ENCODE measurements at places on chromosomes 16 and 17.

DNA sequence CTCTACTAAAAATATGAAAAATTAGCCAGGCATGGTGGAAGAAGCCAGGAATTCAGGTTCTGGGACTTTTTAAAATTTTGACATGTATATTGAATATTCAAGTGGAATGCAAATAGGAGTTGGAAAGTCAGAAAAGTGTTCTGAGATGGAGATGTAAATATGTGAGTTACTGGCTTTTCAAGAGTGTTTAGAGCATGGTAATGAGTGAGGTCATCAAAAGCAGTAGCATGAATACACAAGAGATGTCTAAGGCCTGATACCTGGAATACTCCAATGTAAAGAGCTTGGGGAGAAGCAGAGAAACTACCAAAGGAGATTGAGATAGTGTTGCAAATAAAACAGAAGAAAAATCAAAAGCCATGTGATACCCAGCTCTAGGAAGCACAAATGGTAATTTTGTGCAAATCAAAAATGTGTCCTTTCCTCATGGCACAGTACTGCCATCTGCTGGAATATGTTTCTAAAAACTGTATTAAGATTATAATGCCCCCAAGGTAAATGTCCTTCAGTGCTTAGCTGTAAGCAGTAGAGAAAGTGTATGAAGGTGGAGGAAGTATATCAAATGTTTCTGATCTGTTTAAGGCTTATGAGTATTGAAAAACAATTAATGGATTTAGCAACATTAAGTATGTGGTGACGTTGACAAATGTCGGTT lies 908.4 kb downstream of the KCNJ18 start:
- DNase-seq, result no peak

- DNase-seq, result peak; percentile 59
These were observed 2.3 kb upstream of the NT5M start for GRCh38 chr17:17300624-17301568.

GRCh38 chr17:72063262-72063661 lies 57.6 kb upstream of the SOX9 start:
- DNase-seq, result no peak

DNA sequence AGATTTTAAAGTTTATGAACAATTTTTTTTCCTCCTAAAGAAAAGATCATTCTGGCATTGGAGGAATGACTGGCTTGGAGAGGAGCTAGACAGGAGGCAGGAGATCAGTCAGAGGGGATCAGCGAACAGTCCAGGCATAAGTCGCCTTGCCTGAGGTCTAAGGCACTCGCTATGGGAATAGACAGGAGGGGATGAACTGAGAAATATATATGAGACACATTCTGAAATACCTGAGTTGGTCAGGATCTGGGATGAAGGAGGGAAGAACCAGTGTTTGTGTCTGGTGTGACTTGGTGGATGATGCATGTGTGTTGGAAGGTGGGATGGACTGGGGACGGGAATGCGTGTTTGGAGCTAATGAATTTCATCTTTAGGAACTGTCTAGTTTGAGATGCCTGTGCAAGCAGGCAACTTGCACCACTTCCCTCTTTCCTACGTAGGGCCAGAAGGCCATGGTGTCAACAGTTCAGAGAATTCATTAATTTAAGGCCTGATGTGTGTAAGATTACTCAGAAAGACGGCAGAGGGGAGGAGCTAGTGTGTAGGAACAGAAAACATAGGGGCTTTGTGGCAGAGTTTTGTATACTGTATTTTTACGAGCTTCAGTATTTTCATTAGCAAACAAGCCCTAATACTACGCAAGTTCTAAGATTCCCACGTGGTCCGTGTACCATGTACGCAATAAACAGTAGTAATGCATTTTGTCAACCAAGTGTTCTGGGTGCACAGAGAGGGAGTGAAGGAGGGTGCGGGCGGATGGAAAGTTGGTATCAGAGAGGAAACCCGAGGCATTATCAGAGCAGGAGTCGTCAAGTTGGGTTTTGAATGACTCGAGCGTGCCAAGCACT lies 825 bp downstream of the HEATR6 start:
- peak; percentile 17 for DNase-seq

GRCh38 chr16:85393674-85394451 lies 219.3 kb upstream of the GSE1 start:
- DNase-seq, result peak; percentile 38

- DNase-seq, result peak; percentile 74
These were observed 284.5 kb downstream of the MAF start for GRCh38 chr16:79316004-79316458.
